ENCODE measurements at places on chromosomes 1 and 21.

GRCh38 chr1:12113433-12114339 is 50.6 kb downstream of the TNFRSF8 start:
- DNase-seq, result no peak

DNA sequence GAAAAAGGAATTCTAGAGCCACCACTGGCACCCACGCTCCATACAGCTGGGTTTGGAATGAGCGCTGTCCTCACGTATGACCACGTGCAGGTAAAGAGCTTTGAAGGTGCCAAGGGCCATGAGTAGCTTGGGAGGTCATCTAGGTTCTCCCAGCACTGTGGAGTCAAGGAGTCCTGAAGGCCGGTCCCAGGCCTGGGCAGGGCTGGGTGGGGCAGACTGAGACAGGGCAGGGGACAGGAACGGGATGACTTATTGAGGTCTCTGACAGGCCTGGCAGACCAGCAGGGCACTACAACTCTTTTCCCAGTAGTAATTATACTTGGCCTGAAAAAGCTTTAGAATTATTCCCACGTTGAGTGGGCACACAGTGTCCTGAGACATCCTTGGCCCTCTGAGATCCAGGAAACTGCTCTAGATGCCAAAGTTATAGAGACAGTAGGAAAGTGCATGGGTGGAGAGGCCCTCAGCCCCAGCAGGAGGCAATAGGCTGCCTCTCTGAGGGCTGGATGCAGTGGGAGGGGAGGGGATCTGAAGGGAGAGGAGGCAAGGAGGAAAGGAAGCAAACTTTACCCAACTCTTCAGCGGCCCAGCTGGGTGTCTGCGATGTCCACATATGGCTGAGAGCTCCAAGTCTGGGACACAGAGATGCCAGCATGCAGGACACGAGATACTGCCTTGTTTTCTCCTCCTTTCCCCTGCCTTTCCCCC is 1.8 kb upstream of the CDA start:
- no peak for DNase-seq

GRCh38 chr1:28537457-28538199 is 15.3 kb upstream of the TRNAU1AP start:
- DNase-seq, result no peak

DNA sequence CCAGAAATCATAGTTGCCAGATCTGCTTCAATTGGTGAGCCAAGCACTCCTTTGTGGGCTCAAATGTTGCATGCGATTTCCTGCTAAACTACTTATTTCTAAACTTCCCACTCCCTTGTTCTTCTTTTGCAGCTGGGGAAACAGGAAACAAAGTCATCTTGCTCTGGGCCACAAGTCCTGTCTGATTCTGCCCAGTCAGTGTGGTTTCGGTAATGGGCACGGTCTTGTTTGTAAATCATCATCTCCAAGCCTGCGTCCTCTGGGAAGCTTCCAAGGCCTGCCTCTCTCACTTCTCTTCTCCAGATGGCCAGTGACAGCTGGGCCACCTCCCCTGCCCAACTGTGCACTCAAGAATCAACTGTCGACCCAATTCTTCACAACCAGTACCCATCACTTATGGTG is 4.4 kb downstream of the S100A8 start:
- no peak for DNase-seq
